T-helper 2 cell (primary cell): ENCODE measurements at places on chromosomes 13 and 19.

DNA sequence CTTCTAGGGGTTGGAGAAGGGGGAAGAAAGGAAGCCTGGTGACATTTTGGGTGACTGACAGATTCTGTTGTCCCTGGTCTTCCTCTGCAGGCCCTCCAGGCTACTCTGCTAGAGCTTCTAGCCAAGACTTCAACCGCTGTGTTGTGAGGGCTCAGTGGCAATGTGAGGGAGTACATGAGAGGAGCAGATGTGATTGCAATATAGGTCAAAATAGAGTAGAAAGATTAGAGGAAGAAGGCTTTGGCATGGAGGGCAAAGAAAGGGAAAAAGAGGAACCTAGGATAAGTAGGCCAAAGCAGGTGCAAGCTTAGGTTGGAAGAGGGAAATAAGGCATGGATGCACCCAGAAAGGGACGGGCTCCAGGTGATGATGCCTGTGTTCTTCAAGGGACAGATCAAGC is 216.9 kb downstream of the RGCC start:
- DNase-seq = no peak

- DNase-seq = no peak
Measured at GRCh38 chr19:29855741-29856500, 44.1 kb downstream of the CCNE1 start.

DNA sequence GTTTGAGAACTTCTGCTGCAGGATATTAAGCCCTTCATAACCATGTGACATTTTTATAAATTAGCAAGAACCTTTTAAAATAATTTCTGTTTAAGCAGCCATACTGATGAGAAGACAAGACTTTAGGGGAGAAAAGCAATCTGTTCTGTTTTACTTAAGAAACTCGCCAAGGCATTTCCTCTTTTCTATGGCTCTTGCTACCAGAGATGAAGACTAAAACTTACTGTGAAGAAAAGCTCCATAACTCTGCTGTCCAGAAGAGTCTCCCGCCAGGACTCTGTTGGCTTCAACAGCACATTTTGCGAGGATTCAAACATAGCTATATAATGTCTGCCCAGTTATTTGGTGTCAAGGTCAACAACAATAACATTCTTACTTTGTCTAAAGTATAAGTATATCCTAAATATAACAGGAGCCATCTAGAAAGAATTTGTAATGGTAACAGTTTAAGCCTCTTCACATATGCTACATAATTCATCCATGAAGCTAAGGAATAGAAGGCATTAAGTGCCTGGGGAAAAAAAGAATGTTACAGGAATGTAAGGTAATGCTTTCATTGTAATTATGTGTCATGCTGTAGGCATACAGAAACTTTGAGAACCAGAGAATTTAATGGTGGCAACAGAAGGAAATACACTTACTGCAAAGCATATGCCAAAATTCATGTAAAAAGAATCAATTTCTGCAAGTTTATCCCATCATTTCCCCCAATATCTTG is 53.2 kb upstream of the EEF1AKMT1 start:
- DNase-seq = no peak

DNA sequence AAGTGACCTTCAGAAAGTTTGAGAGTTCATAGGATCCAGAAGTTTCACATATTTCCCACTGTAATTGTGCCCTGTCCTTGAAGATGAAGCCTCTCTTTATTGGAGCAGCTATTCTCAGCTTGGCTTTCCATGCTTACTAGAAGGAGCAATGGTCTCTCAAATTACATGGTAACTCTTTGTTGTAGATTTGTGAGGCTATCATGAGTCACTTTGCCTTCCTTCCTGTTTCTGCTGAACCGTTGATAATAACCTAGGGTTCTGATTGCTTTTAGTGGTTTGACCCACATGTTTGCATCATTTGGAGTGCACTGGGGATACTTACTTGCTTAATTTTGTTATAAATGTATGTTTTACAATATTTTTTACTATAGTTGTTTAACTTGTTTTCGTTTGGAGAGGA is 772.9 kb upstream of the SLITRK6 start:
- no peak for DNase-seq

DNA sequence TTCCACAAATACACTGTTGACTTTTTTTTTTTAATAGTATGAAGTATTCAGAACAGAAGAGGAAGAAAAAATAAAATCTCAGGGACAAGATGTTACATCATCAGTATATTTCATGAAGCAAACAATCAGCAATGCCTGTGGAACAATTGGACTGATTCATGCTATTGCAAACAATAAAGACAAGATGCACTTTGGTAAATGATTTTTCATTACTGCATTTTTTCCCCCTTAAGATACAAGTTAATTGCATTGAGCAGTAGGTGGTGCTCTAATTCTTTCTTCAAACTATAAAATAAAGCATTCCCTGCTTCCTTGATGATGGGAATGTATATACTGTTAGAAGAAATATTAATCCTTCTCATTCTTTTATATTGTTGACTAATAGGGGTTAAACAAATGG is 17.1 kb downstream of the UCHL3 start:
- no peak for DNase-seq

GRCh38 chr13:98275681-98276171 is 98.7 kb upstream of the RNF113B start:
- no peak for DNase-seq

GRCh38 chr19:27971071-27971470 is 1241.9 kb downstream of the UQCRFS1 start:
- DNase-seq = no peak

GRCh38 chr13:30529085-30529834 is 63.5 kb upstream of the HMGB1 start:
- no peak for DNase-seq

- DNase-seq = no peak
Measured at GRCh38 chr19:21317821-21318220, 11.4 kb downstream of the ZNF708 start.

DNA sequence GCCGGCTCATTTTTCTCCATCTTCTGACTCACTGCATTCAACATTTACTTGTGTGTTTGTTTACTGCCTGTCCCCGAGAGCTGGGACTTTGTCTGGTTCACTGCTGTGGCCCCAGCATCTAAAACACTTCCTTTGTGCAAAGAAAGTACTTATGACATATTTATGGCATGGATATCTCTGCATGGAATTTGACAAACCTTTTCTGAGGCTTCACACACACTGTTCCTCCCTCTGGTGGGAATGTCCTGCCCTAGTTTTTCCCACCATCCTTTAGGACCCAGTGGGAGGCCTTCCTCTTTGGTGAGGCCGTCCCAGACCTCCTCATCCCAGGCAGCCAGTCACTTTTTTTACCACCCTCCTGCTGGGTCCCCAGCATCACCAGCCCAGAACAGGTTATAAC is 1.4 kb upstream of the SRRM5 start:
- DNase-seq = no peak

DNA sequence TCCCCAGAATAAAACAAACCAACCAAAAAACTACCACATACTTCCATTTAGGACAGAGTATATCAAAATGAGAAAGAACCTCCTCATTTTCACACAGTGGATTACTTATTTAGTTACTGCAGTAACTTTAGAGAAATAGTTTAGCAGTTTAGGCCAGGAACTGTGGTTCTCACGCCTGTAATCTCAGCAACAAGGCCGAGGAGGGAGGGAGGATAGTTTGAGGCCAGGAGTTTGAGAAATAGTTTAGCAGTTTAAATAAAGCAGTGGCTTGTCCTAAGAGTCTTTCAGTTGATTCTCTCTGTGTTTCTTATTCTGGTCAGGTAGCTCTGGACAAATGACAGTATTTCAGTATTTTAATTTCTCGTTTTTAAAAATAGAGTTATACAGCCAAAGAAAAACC is 9.4 kb downstream of the HMGB1 start:
- DNase-seq = no peak

- peak; percentile 72 for DNase-seq
Measured at GRCh38 chr19:797528-798414, 519 bp downstream of the PTBP1 start.

- DNase-seq = peak; percentile 36
Measured at GRCh38 chr19:19405971-19406877, 749 bp downstream of the GATAD2A start.

- DNase-seq = no peak
Measured at GRCh38 chr19:9971166-9971897, 35.0 kb upstream of the OLFM2 start.

DNA sequence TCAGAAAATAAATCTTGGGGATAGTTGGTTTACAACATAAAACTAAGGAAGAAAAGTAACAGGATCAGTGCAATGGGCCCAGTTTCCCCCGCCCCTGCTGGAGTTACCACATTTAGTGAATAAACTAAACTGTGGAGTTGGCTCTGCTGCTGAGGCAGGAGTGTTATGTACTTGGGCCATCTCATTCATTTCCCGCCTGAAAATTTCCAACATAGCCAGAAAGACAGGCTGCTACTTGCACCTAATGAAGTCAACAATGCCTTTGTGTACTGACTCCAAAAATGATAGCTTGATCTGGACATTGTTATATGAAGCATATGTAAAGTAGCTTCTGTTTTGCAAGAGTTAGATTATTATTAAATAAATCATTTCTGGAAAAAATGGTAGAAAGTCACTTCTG is 7.9 kb upstream of the RNASEH2B start:
- no peak for DNase-seq

GRCh38 chr13:72643311-72643989 is 84.0 kb downstream of the MZT1 start:
- DNase-seq = no peak

- DNase-seq = no peak
Measured at GRCh38 chr13:39965309-39965708, 309.8 kb downstream of the COG6 start.

DNA sequence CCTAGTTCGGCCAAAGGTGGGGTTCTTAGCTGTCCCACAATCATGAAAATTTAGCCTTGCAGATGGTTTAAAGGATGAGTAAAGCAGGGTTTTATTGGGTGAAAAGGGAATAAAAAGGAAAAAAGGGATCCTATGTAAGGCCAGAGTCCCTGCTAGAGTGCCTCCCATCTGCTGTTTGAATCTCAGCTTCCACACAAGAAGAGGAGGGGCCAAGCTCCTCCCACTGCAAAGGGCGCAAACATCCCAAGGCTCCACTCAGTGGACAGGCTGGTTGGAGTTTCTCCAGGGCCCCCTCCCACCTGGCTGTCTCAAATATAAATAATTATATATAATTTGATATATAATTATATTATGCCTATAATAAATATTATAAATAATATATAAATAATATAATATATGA is 1272.1 kb upstream of the PCDH20 start:
- DNase-seq = no peak

- no peak for DNase-seq
Measured at GRCh38 chr13:40082639-40083038, 427.2 kb downstream of the COG6 start.

DNA sequence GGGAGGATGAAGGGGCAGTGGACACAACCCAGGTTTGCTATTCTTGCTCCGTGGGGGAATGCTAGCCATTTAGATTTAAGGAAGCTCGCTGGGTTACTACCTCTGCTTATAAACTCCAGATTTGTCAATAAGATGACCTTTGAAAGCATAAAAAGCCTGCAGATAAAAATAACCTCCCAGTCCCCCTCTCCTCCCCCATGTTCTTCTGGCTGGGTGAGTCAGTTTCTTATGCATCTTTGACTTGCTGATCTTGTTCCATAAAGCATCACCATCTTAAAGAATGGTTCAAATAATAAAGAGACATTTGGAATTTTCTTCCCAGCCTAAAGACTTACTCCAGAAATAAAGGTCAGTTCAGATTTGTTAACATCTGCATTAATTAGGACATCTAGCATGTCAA is 118.3 kb upstream of the RNF113B start:
- DNase-seq = no peak

- no peak for DNase-seq
Measured at GRCh38 chr13:40048551-40048950, 393.1 kb downstream of the COG6 start.

DNA sequence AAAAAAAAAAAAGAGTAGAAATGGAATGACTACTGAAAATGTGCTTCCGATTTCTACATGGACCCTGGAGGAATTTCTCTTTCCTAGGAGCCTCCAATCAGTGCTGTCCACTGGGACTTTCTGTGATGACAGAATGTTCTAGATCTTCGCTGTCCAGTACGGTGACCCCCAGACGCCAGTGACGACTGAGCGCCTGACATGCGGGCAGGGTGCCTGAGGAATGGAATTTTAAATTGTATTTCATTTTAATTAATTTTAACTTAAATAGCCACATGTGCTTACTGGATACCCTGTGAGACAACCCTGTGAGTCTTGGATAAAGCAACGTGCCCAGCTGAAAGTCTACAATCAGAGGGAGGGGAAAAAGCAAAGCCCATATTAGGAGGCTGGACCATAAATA is 4.1 kb upstream of the TLE6 start:
- no peak for DNase-seq

DNA sequence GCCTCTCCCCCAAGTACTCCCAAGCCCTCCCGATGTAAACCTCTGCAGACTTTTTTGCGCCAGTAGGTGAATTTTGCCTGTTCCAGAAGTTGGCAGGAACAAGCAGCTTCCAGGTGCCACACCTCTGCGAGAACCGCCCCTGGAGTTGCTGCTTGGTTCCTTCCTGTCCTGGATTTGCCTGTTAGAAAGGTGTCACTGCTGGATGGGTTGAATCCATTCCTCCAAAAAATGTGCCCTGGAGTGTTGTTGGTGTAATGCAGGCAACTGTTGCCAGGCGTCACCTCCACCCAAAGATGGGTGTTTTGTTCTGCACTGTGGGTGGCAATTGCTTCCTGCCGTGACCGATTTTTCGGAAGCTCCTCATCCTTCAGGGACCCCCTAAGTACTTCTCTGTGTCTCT is 5.7 kb downstream of the PGPEP1 start:
- no peak for DNase-seq

DNA sequence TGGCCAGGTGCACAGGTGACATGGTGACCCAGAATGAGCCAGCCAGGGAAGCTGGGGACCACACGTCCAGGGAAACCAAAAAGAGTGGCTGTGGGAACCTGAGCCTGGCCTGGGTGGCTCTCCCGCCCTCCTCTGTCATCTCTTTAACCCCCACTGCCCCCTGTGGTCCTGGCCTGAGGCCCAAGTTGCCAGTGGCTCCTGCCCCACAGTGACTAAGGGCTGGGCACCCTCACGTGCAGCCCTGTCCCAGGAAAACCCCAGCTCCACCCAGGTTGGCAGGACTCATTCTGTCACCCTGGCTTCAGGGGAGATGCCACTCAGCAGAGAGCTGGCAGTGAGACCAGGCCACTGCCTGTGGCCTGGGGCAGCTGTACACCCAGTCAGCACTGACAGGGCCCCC is 30.6 kb upstream of the ISYNA1 start:
- no peak for DNase-seq

- DNase-seq = no peak
Measured at GRCh38 chr13:25247360-25247759, 39.9 kb downstream of the MTMR6 start.

DNA sequence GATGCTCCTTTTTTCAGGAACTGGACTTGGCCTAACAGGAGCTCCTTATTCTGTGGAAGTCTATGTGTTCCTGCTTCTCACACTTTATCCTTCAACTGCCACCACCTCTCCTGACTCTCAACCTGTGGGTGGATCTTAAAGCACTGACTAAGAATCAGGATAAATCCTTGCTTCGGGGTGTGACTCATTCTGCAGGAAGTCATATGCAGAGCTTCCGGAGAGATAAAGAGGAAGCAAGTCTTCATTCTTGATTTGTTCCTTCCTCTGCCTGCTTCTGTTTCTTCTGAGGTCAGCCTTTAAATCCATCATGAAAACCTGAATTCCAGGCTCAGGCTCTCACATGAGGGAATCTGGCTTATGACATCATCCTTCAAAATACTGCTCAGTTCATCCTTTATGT is 137.1 kb upstream of the ATXN8OS start:
- DNase-seq = no peak

- DNase-seq = no peak
Measured at GRCh38 chr19:42303101-42303464, 659 bp upstream of the PAFAH1B3 start.
